ENCODE measurements at places on chromosomes 12 and 14.

DNA sequence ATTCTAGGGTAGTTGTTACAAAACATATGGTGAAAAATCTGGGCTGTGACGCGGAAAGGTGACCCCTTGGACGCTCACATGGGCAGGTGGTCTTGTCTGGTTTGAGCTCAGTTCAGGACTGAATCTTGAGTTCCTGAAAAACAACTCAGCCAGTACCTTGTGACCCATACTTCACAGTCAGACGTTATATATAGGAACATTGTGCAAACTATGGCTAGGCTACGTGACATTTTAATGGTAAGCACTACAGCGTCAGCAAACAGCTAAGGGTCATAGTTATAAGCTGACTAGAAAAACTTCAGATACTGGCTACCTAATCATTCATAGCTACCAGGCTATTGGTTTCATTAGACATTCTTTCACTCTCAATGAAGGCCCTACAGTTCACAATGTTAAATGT is 14.8 kb upstream of the EDDM3A start:
- no peak for DNase-seq

DNA sequence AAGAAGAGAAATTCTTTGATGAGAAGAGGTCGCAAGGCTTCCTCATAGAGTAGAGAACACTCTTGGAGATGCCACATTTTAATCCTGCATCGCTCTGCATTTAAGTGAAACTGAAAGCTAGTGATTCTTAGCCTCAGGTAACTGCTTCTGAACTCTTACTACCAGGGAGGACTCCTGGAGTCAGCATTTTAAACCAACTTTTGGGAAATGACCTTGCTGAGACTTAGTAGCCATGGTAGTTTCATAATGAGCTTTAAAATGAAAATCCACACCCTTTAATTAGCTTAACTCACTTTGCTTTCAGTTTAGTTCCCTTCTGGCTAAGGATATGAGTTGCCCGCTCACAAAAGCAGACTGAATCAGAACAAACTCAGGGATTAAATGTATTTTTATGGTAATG is 80.3 kb downstream of the SYNE2 start:
- DNase-seq: no peak

DNA sequence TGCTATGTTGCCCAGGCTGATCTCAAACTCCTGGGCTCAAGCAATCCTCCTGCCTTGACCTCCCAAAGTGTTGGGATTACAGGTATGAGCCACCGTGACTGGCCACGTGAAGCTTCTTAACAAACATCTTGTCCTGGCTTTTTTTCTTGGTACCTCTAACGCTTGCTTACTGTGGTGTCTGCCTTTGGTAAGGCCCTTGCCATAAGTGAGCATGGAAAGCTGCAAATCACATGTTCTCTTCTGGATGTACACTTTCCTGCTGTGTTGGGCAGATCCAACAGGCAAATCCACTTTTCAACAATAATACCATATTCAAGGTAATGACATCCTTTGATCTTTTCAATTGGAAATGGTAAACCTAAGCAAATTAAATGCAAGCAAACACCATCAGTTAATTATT is 54.6 kb downstream of the ARF6 start:
- no peak for DNase-seq

DNA sequence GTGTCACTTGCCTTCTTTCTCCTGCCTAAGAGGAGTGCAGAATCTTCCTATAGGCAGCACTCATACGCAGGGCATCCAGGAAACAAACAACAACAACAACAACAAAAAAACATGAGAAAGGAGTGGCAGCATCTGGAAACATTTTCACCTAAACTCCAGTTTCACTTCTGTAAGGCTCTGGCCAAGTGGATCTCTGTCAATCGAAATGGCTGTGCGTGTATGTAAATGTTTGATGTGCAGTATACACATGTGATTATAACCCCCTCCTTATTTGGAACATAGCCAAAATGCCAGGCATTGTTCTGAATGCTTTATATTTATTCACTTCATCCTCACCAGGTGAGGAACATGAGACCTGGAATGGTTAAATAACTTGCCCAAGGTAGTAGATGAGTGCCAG is 76.8 kb downstream of the COX16 start:
- DNase-seq: no peak

DNA sequence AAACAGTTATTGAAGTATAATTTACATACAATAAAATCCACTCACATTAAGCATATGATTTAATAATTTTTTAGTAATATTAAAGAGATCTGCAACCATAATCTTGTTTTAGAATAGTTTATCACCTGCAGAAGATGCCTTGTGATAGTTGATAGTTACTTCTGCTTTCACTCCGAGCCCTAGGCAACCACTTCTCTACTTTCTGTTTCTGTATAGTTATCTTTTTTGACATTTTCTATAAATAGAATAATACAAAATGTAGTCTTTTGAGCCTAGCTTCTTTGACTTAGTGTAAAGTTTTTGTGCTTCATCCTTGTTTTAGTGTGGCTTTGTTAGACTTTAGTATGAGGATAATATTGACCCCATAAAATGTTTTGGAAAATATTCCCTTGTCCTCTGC is 111.0 kb downstream of the MNAT1 start:
- no peak for DNase-seq

DNA sequence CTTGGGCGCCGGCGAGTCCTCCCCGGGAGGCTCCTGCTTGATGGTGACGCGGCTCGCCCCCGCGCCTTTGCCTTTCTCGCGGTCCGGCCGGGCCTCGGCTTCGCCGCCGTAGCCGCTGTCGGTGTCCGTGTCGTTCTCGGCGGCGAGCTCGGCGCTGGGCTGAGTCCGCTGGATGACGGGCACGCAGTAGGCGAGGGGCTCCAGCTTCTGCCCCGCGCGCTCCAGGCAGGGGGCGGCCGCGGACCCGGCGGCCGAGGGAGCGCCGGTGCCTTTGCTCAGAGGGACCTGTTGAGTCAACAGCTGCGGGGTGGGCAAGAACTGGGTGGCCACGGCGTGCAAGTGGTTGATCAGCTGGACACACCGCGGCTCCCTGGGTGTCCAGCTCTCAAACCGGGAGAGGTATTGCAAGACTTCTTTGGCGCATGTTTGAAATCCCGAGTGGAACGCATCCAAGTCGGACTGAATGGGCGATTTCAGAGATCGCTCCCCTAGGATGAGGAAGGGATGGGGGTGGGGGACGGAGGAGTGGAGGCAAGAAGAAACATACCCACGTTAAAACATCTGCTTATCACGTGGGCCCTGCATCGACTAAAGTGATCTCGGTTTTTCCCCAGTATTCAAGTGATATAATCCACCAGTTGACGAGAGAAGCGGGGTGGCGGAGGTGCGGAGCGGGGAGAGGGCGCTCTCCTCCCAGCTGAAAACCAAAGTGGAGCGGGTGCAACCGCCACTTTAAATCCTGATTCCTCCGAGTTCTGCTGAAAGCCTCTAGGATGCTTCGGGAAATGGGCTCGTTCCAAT is 2.0 kb downstream of the BHLHE41 start:
- peak; percentile 35 for DNase-seq

DNA sequence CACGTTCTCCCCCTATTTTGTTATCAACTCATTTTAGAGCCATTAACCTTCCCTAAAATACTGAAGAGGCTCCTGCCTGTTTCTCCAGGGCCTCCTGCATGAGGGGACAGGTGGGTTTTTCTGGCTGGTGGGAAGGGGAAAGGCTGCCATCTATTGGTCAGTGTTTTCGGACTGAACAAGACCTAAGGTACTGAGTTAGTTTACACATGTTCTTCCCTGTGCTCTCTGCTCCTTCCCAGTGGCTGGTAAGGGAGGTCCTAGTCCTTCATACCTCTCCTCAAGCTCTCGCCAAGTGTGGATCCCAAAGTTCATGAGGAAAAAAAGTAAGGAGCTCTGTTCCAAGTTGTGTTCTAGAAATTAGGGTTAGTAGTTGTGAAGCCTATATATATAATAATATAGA is 357.5 kb downstream of the FSCB start:
- peak; percentile 86 for DNase-seq

GRCh38 chr12:94309373-94309772 is 150.3 kb downstream of the CEP83 start:
- no peak for DNase-seq

DNA sequence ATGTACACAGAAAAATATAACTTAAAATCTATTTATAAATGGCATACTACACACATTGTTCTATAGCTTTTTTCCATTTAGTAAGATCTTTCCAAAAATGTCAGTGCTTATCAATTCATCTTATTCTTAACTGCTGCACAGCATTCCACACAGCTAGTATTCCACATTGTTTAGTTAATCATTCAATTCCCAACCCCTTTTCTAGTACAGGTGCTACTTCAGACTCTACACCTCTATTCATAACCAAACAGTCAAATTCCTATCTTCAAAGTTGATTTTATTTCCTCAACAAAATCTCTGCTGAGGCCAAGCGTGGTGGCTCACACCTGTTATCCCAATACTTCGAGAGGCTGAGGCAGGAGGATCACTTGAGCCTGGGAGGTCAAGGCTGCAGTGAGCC is 12.3 kb upstream of the NEK9 start:
- no peak for DNase-seq

DNA sequence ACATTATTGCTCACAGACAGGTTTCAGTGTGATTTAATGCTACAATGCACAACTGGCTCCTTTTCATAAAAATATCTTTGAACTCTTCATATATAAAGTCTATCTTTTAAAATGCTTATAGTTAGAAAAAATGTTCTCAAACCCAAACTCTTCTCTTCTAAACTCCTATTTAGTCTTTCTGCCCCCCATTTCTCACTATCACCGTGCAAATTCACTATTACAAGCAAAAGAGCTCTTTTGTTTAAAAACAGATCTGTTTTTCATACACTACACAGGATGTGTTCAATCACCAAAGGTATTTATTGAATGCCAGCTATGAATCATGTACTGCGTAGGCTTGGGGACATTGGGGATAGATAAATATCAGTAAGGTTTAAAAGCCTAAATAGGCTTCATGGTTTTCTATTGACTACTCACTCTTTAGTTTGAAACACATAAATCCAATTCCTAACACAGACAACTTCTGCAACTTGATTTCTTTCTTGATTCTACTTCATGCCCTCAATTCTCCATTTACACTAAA is 692.3 kb downstream of the C12orf50 start:
- no peak for DNase-seq

- DNase-seq: no peak
Observed at GRCh38 chr12:78933014-78933413, 68.4 kb downstream of the SYT1 start.

GRCh38 chr12:113262710-113263109 is 41.4 kb downstream of the TPCN1 start:
- DNase-seq: no peak

- DNase-seq: no peak
Observed at GRCh38 chr12:22477894-22478287, 66.5 kb downstream of the C2CD5 start.

DNA sequence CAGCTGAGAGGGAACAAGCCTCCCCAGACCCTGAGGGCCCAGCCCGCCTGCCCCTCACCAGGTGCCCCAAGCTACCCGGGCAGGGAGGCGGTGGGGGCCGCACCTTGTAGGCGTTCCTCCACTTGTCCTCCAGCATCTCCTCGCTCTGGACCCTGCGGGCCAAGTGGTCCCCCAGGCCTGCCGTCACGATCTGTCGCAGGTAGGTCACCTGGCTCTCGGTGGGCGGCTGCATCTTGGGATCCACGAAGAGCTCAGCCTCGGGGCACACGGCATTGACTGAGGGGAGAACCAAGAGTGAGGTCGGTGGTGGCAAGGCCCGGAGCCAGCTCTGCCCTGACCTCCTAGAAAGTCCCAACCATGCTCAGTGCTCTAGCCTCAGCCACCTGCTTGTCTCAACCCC is 36.6 kb downstream of the DHX37 start:
- no peak for DNase-seq

DNA sequence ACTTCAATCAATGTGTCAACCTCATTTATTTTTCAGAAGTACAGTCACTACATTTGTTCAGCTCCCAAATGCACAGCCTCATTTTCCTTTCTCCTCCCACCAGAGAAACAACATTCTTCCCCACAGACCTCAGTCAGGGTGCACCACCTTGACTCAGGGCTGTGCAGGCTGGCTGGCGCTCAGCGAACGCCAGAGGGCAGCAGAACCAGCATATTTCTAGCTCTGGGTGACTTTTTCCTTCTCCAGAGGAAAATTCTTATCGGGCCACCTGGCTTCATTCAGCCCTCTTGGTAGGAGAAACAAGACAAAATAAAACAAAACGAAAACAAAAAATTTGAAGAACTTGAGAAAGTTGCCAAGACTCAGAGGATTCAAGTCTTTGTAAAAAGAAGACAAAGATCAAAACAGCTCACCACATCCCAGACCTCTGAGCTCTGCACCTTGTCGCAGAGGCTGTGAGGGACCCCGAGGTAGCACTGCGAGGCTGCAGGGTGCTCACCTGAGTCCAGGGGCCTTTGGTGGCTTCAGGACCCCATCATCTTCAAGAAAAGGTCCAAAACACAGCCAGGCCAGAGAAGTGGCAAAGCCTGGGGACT is 33.7 kb downstream of the PAH start:
- peak; percentile 59 for DNase-seq

GRCh38 chr14:79318371-79318770 is 892.9 kb downstream of the DIO2 start:
- no peak for DNase-seq

GRCh38 chr12:30016540-30017055 is 232.9 kb upstream of the TMTC1 start:
- no peak for DNase-seq

GRCh38 chr12:120839503-120839902 is 64.7 kb downstream of the SPPL3 start:
- DNase-seq: no peak

DNA sequence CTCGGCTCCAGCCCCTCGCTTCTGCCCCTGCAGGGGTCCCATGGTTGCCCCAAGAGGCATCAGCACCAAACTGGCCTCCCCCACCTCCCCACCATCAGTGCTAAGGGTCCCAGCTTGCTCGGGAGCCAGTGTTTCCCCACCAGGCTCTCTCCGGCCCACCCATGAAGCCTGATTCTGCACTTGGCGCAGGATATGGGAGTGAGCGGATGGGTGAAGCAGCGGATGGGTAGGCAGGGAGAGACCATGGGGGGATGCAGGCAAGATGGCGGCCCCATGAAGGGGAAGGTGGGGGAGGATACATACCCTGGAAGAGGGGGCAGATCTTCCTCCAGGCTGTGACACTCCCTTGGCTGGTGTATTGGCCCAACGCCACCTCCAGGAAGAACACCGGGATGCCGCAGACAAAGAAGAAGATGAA is 9.7 kb downstream of the SLC6A12 start:
- DNase-seq: no peak

GRCh38 chr14:104386151-104386841 is 193.3 kb upstream of the C14orf180 start:
- DNase-seq: no peak

DNA sequence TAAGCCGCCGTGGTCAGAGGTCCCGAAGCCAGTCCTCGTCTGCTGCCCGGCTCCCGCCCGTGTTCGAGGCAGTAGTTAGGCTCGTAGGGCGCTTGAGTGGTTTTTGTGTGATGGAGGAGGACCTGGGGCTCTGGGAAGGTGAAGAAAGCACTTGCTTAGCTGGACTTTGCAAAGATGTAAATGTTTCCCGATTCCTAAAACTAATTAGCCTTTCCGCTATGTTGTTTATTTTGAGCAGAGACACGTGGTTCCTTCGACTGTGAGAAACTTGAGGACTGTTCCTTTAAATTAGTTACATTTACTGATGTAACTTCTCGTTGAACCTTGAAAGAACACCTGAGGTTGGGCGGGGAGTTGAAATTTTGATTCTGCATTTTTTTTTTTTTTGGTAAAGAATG is 33.9 kb downstream of the MIA2 start:
- peak; percentile 21 for DNase-seq

GRCh38 chr12:2110127-2110526 is 57.3 kb downstream of the CACNA1C start:
- no peak for DNase-seq

- DNase-seq: no peak
Observed at GRCh38 chr12:25993901-25994651, 35.6 kb downstream of the RASSF8 start.

- no peak for DNase-seq
Observed at GRCh38 chr12:28585146-28585545, 394.9 kb downstream of the CCDC91 start.
